ENCODE measurements at places on chromosomes 1 and 21.

GRCh38 chr1:151443846-151444782, 15.2 kb downstream of the POGZ start:
- DNase-seq = peak; percentile 55

GRCh38 chr1:68199603-68200002, 32.7 kb downstream of the WLS start:
- DNase-seq = no peak

GRCh38 chr1:172599912-172600311, 59.0 kb upstream of the FASLG start:
- no peak for DNase-seq

DNA sequence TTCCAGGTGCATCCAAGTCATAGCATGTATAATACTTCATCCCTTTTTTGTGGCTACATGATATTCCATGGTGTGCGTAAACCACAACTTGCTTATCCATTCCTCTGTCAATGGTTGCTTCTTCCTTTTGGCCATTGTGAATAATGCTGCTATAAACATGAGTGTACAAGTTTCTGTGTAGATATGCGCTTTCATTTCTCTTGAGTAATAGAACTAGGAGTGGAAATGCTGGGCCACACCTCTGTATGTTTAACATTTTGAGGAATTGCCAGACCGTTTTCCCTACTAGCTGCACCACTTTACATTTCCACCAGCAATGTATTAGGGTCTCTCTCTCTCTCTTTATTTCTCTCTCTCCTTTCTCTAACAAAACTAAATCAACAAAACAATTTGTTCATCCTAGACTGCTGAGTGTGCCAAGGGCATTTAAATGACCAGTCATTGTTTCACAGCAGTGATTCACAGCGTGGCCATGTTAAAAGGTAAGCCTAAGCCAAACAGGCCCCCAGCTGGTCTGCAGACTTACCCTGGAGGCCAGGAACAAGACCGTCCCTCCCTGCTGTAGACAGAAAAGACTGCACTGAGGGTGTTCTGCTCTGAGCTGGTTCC, 53.2 kb upstream of the LYST start:
- no peak for DNase-seq

DNA sequence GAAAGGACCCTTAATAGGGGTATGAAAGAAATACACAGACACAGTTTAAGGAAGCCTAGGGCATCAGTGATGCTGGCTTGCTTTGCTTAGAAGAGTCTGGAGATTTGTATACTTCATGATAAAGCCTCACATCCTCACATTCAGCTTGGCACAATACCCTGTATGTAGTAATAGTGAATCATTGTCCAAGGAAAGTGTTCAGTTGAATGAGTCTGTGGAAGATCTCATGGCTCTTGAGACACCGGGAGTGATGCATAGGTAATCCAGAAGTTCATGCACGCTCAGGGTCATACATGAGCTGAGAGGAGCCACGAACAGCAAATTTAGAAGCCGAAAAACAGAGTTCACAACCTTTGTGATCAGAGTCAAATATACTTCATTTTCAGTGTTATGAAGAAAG, 537.2 kb upstream of the TMPRSS15 start:
- no peak for DNase-seq

DNA sequence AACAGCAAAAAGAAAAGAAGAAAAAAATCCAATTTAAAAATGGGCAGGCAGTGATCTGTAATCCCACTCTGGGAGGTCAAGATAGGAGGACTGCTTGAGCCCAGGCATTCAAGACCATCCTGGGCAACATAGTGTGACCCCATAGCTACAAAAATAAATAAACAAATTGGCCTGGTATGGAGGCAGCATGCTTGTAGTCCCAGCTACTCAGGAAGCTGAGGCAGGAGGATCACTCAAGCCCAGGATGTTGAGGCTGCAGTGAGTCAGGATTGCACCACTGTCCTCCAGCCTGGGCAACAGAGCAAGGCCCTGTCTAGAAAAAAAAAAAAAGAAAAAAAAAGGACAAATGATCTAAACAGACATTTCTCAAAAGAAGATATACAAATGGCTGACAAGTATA, 99.6 kb downstream of the EIF4G3 start:
- DNase-seq = no peak

- DNase-seq = no peak
These were observed 23.4 kb downstream of the PDE9A start for GRCh38 chr21:42676808-42677207.

DNA sequence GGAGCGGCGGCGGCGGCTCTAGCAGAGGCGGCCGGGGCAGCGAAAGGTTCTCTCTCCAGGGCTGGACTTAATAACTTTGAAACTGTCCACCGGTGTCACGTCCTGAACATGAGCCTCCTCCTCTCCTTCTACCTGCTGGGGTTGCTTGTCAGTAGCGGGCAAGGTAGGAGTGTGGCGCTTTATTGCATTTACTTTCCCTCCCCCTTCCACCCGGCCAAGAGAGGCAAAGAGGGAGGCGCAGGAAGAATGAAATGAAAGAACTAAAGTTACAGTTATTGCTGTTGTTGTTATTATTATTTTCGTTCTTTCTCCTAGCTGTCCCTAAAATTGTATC, 214 bp downstream of the NCAM2 start:
- no peak for DNase-seq

DNA sequence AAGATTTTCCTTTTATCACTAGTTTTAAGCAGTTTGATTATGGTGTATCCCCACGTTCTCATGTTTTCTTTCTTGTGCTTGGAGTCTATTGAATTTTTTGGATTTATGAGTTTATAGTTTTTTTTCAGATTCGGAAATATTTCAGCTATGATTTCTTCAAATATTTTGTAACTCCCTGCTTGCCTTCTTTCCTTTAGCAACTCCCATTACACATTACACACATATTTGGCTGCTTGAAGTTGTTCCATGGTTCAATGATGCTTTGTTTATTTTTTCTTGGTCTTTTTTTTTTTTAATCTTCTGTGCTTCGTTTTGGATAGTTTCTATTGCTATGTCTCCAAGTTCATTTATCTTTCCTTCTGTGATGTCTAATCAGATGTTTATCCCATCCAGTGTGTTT, 48.5 kb upstream of the WARS2 start:
- no peak for DNase-seq

- DNase-seq = no peak
These were observed 26.3 kb upstream of the BCAR3 start for GRCh38 chr1:93707956-93708355.

DNA sequence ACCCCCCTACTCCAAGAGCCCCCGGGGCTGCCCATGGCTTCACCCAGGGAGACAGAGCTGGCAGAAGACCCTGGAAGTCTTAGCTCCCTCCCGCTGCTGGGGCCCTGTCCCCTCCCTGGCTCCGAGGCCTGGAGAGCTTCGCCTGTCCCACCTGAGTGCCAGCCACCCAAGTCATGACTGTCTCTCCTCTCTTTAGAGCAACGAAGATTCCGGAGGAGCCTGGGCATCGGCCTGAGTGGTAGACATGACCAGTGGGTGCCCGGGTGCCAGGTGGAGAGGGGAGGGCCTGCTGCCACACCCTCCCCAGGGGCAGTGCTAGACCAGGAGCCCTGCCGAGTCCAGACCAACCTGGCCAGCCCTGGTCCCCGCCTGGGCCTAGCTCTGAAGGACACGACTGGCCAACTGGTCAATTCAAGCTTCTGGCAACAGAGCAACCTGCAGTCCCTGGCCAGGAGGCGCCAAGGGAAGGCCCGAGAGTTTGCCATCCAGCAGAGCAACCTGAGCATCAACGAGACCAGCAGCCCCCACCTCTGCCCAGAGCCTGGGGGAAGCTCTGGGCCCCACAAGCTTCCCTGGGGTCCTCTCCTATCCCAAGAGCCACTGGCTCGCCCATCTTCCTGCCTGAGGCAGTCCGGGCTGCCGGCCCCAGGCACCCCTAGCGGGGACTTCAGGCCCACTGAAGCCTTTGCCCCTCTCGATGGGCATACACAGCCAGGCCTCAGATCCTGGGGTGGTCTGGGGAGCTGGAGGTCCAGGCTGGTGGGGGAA, 3.9 kb downstream of the C1orf167 start:
- DNase-seq = no peak

DNA sequence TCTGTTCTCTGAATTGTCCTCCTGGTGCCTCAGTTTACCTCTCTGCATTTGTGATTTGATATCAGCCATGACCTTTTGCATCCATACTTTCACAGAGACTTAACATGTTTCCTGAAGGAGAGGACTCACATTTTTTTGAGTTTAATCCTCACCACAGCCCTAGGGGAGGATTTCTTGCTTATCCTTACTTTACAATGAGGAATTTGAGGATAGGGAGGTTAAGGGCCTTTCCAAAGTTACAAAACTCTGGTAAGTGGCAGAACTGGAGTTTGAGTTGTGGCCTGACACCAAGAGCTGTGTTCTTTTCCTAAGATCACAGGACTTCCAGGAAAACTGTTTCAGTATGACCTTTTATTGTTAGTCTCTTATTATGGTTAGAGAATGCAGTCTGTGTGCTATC, 34.2 kb downstream of the TNFRSF8 start:
- no peak for DNase-seq

GRCh38 chr1:183023601-183024316, 539 bp downstream of the LAMC1 start:
- DNase-seq = no peak

GRCh38 chr1:53556657-53557227, 97.5 kb downstream of the DMRTB1 start:
- no peak for DNase-seq

DNA sequence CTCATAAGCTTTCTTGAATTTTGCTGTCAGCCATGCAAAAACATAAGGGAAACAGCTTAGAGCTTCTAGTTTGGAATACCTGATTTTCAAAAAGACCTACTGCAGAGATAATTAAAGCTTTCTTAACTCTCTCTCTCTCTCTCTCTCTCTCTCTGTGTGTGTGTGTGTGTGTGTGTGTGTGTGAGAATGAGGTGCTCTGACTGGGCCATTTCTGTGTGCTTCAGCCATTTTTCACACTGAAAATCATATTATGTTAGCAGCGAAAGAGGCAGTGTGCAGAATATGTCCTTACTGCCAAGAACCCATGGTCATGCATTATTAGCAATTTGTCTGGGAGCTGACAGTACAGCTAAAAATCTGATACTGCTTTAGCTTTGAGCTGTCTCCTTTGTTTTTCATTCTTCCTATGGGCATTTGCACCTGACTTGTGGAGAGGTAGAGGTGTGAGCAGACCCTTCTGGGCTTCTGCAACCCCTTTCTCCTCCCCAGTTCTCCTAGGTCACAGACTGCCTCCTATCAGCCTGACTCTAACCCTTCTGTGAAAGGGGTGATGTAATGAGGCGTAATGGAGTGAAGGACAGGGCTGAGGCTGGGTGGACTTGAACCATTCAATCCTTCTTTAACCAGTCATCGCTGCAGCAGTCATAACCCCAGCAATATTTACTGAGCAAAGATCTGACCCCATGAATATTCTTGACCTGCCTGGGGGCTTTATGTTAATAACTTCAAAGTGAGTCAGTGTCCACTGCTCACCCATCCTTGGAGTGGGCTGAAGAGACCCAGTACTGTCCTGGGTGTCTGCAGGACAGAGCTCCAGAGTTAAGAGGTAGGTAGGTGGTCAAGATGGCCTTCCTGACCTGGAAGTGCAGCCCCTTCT, 61.2 kb downstream of the SYT6 start:
- DNase-seq = no peak

DNA sequence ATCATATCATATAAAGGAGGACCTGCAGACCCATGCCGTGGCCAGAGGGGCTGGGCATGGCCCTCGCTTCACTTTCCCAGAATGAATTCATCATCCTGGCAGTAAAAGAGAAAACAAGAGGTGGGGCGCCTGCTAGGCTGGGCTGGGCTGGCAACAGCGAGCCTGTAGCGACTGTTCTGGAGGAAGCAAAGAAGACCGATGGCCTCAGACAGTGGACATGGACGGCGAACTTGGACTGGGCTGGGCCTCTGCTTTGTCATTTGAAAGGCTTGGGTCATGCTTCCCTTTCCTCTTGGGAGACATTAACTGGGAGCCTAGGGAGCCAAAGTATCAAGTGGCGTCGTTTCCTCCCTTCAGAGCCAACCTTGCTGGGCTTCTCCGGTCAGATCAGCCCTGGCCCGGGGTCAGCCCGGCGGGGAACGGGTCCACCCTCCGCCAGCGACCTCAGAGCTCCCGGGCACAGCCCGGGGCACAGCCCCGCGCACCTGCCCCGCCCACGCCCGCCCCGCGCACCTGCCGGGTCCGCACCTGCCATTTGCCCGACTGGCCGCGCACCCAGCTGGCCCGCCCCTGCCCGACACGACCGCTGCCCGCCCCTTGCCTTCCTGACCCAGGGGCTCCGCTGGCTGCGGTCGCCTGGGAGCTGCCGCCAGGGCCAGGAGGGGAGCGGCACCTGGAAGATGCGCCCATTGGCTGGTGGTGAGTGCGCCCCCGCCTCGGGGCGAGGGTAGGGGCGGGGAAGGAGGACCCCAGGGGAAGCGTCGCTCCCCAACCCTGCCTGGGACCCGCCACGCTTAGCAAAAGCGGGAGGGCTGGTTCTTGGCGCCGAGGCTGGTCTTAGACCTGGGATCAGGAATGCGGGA, at the start of gene FAM3B:
TSS of gene FAM3B (plus strand) at position 602 of the 863 bp plus-strand sequence. CDS start at position 681, 79 bp downstream.
- no peak for DNase-seq

DNA sequence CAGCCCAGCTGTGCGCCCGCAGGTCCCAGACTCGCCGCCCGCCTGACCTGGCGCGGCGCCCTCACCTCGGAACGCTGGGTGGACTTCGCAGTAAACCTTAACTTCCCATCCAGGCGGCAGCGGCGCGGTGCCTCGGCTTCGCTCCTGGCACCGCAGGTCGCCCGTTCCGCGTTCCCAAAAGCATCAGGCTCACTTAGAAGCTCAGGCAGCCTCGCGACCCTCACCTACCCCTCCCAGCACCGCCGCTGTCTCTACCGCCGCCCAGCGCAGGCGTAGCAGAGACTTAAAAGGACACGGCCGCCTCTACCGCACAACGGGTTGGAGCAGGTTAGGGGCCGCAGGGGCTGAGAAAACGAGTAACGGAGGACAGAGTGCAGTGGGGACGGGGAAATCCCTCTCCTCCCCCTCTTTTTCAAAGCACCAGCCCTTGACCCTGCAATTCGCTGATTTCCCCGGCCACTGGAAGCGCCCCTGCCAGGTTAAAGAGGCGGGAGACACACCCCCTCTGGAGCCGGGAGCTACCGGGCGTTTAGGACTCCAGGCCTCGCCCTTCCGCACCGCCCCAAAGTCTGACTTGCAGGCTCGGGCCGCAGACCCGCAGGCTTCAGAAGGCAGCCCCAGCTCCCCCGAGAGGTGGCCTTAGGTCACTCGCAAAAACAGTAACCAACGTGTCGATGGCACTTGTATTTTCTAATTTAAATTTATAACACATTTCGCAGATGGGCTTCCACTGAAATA, 328.5 kb downstream of the FAM72C start:
- no peak for DNase-seq

- no peak for DNase-seq
These were observed 32.2 kb upstream of the SYT2 start for GRCh38 chr1:202742496-202742895.
